Right atrium auricular region (tissue), 2 donors: ENCODE measurements at places on chromosomes 5 and 9. TPM values are rescaled to one million over a fixed set of nuclear protein-coding genes. Genes with fewer than 3 reads are reported as not detected.
A peak's percentile ranks its signal among the peaks of the same experiment; 100 is the strongest.

DNA sequence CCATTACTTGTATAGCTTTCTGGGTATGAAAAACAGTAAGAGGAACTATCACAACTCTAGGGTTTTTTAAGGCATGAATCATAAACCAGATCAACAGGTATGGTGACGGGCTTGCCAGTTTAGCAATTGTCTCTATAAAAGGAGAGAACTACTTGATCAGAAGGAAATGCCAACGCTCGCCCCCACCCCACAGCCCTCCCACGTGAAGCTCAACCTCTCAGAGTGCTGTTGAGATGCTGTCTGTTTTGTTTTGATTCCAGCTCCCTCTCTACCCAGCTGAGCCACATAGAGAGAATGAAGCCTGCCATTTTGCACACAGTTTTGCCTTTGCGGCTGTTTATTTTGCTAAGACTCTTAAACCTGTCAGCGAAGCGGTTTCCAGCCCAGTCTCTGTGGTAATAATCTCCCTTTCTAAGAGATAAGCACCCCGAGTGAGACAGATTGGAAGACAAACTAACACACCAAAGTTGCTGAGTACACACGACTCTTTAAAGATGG lies 257.9 kb upstream of the ANKRD55 start:
- no peaks in the 10 kb centered on the region for H3K27me3 ChIP-seq
- peaks cover 30% of the 10 kb centered on the region for H3K4me1 ChIP-seq
- no peak overlapping the region for H3K4me3 ChIP-seq
- H3K27ac ChIP-seq: no peak overlapping the region

IL33 gene
- total RNA-seq: 21.3 TPM

DNA sequence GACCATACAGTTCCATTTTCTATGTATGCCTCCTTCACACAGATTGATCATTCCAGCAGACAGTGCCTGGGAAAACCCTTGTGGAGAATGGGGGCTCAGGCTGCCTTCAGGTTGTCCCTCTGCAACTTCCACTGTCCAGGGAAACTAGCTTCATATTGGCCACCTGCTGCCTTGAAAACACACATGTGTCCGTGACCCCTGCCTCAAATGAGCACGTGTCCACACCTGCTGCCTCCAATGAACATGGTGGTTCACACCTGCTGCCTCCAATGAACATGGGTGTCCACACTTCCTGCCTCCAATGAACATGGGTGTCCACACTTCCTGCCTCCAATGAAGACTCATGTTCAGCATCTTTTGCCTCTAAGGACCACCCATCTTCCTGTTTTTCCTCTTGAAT lies 185.4 kb upstream of the ADCY2 start:
- no peaks in the 10 kb centered on the region for H3K4me1 ChIP-seq
- no peak overlapping the region for H3K4me3 ChIP-seq
- H3K36me3 ChIP-seq: no peaks in the 10 kb centered on the region
- no peaks in the 10 kb centered on the region for H3K27me3 ChIP-seq
- H3K27ac ChIP-seq: no peak overlapping the region
- no peak for DNase-seq

SEMA6A gene
- 4.4 TPM for total RNA-seq

PCDHA8 gene
- not detected for total RNA-seq

DNA sequence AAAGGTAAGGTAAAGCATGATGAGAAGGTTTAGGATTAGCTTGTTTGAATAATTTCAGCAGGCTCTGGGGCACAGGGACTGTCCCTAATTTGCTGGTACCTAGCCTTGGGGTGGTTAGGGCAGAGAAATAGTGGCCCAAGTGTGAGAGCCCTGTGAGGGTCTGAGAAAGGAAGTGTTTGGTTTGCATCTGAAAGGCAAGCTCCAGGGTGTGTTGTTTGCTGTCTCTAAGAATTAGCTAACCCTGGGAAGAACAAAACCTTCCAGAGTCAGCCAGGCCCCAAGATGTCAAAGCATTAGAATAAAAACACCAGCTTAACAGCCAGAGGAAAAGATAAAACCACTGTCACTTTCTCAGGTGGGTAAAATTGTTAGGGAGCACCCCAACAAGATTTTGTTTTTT lies 31.0 kb downstream of the TMEM252 start:
- no peak for DNase-seq
- no peak overlapping the region for H3K4me3 ChIP-seq
- H3K27ac ChIP-seq: peak overlapping the region; percentile 38
- H3K36me3 ChIP-seq: peaks cover 11% of the 10 kb centered on the region
- H3K27me3 ChIP-seq: no peaks in the 10 kb centered on the region

IFNA2 gene
- not detected for total RNA-seq

GRCh38 chr5:163165277-163165676 lies 272.1 kb upstream of the CCNG1 start:
- H3K27ac ChIP-seq: no peak overlapping the region
- no peaks in the 10 kb centered on the region for H3K36me3 ChIP-seq
- H3K4me3 ChIP-seq: no peak overlapping the region
- DNase-seq: no peak
- no peaks in the 10 kb centered on the region for H3K4me1 ChIP-seq

GRCh38 chr5:160310140-160310539 lies 2.2 kb downstream of the CCNJL start:
- H3K36me3 ChIP-seq: no peaks in the 10 kb centered on the region
- no peak overlapping the region for H3K4me3 ChIP-seq
- H3K4me1 ChIP-seq: no peaks in the 10 kb centered on the region
- no peak overlapping the region for H3K27ac ChIP-seq

DNA sequence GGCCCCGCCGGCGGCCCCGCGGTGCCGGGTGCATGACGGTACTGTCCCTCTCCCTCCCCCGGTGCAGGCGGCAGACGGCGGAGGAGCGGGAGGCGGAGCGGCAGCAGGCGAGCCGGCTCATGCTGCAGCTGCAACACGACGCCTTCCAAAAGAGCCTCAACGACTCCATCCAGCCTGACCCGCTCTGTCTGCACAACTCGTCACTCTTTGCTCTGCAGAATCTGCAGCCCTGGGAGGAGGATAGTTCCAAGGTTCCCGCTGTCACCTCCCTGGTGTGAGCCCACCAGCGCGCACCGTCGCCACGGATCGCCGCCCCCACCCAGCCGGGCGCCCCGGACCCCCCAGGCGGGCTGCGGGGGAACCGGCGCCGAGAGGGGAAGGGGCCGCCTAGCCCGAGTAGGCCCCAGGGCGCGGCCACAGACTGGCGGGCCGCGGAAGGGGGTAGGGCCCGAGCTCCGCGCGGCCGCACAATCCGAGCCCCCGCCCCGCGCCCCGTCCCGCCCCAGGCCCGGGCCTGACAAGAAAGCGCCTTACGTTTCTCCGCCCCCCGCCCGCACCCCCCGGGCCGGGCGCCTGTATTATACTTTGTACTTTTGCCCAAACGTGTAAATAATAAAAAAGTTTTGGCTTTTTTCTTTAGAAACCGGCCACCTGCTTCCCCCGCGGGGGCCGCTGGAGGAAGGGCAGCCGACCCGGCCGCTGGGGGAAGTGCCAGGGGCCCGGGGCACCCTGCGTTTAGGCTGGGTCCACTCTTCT lies 2.5 kb downstream of the TLX3 start:
- H3K4me1 ChIP-seq: no peaks in the 10 kb centered on the region
- no peak for DNase-seq
- no peaks in the 10 kb centered on the region for H3K36me3 ChIP-seq
- no peak overlapping the region for H3K4me3 ChIP-seq
- H3K27me3 ChIP-seq: peaks cover 81% of the 10 kb centered on the region

ZFP2 gene
- 2.0 TPM for total RNA-seq

PITX1 gene
- total RNA-seq: not detected

- H3K27me3 ChIP-seq: no peaks in the 10 kb centered on the region
- H3K4me1 ChIP-seq: no peaks in the 10 kb centered on the region
- no peaks in the 10 kb centered on the region for H3K36me3 ChIP-seq
- DNase-seq: no peak
These were observed 224.6 kb upstream of the ARRDC3 start for GRCh38 chr5:91607675-91608074.

DNA sequence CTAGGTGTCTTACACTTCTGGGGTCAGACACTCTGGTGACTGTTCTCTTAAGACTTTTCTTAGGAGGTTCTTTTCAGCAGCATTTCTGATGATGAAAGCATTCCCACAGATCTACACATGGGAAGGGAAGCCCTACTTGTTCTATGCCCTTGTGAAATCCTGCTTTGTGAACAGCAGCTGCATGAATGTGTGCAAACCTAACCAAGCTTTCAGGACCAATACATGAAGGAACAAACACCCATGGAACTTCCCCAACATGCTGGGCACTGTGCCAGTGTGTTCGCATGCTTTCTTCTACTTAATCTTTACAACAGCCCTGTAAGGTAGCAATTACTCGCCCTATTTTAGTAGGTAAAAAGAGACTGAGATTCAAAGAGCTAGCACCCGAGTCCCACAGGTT lies 439.9 kb upstream of the KLF4 start:
- H3K4me1 ChIP-seq: no peaks in the 10 kb centered on the region
- H3K36me3 ChIP-seq: no peaks in the 10 kb centered on the region
- H3K4me3 ChIP-seq: no peak overlapping the region
- H3K27me3 ChIP-seq: no peaks in the 10 kb centered on the region
- DNase-seq: peak; percentile 79

DNA sequence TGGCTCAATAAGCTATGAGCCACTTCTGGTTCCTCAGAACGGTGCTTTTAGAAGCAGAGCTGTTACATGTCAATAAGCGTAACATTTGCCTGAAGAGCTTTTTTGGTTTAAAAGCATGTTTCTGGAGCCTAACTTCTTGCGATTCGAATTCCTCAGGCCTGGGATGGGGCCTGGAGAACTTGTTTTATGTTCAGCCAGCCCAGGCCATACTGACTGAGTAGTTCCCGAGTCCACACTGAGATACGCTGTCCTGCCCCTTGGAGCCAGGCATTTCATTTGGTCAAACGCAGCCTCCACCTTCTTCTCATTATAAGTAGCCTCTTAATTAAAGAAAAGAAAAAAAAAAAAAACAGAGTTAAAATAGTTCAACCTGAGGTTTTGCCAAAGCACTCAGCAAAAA lies 260.6 kb upstream of the ANKRD55 start:
- no peak overlapping the region for H3K27ac ChIP-seq
- no peaks in the 10 kb centered on the region for H3K27me3 ChIP-seq
- H3K36me3 ChIP-seq: no peaks in the 10 kb centered on the region
- DNase-seq: no peak

- H3K27me3 ChIP-seq: no peaks in the 10 kb centered on the region
- no peak for DNase-seq
- H3K27ac ChIP-seq: peak overlapping the region; percentile 92
- H3K4me3 ChIP-seq: peak overlapping the region; percentile 80
These were observed 426 bp downstream of the FAM114A2 start for GRCh38 chr5:154038261-154038706.

DNA sequence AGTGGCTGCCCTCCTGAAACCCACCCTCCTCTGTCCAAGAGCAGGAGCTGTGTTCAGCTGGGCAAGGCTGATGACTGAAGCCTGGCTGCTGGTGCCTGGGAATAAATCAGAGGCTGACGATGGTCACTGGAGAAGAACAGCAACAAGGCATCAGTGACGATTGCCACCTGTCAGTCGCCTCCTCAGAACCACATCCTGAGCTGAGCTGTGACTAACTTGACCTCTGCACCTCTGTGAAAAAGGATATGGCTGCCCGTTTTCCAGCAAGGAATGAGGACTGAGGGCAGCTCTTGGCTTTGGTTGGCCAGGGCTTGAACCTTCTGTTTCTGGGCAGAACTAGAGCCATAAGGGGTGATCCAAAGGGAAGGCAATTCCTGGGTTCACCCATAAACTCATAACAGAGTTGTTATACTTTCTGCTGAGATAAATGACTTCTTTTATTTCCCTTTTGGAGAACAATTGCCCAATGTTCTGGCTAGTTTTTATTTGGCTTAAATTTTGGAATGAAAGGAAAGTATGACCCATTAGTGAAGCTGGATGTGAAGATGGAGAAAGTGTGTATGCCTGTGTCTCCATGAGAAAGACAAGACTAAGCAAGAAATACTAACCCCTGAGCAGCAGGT lies 40.1 kb downstream of the TRIP13 start:
- H3K27ac ChIP-seq: peak overlapping the region; percentile 26
- no peaks in the 10 kb centered on the region for H3K27me3 ChIP-seq
- no peaks in the 10 kb centered on the region for H3K4me1 ChIP-seq
- no peak for DNase-seq
- H3K36me3 ChIP-seq: no peaks in the 10 kb centered on the region

DNA sequence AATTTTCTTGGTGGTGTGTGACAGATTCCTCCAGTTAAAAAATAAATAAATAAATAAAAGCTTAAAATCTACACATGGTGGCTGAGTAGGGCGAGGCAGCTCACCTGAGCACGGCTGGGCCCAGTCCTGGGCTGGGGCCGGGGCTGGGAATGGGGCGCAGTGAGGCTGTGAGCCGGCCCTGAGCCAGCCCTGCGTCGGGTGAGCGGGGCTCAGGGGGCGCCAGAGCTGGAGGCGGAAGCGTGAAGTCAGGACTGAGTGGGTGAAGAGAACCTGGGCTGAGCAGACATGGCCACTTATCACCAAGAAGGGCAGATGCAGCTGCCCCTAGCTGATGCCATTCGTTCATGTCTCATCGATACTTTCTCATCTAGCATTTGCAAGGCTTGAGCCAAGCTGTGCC lies 22.8 kb upstream of the DTWD2 start:
- no peak for DNase-seq
- no peaks in the 10 kb centered on the region for H3K27me3 ChIP-seq
- no peak overlapping the region for H3K4me3 ChIP-seq
- no peaks in the 10 kb centered on the region for H3K36me3 ChIP-seq
- no peak overlapping the region for H3K27ac ChIP-seq

- peaks cover 37% of the 10 kb centered on the region for H3K36me3 ChIP-seq
- H3K4me3 ChIP-seq: no peak overlapping the region
- no peaks in the 10 kb centered on the region for H3K4me1 ChIP-seq
- H3K27ac ChIP-seq: peak overlapping the region; percentile 49
These were observed 6.4 kb upstream of the TOR4A start for GRCh38 chr9:137270929-137271695.

GRCh38 chr9:119934497-119934896 lies 565.3 kb upstream of the BRINP1 start:
- no peaks in the 10 kb centered on the region for H3K27me3 ChIP-seq
- no peaks in the 10 kb centered on the region for H3K36me3 ChIP-seq
- DNase-seq: no peak
- no peak overlapping the region for H3K4me3 ChIP-seq

DNA sequence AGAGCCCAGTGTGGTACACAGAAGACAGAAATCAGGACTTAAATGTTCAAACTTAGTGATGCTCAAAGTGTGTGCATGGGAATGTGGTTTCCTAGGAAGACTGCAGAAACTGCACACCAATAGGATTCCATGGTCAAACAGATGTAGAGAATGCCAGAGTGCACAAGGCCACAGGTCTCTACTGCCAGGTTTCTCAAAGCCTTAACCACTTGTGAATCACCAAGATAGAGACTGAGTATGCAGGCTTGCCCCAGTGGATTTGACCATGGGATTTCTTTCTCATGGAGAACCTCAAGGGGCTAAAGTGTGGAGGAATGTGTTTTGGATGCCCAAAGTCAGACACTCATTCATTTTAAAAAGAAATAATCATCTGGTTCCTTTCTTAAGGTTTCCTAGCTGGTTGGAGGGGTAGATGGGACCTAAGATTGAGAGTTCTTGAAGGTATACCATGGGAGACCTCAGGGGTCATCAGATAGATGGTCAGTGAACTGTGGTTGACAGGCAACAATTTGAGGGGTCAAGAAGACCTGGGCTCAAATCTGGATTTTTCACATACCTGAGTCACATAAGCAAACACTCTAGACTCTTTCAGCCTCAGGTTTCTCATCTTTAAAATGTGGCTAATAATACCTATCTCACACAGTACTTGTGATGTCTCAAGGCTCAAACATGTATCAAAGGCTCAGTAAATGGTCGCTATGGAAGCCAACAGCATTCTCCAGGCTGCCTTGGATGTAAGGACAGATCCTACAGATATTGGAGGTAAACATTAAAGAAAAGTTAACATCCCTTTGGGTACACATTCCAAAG lies 81.1 kb downstream of the BOD1 start:
- no peaks in the 10 kb centered on the region for H3K27me3 ChIP-seq
- no peak overlapping the region for H3K27ac ChIP-seq
- no peak for DNase-seq
- no peaks in the 10 kb centered on the region for H3K36me3 ChIP-seq
- no peak overlapping the region for H3K4me3 ChIP-seq
